ENCODE measurements at places on chromosomes 7 and 10.

DNA sequence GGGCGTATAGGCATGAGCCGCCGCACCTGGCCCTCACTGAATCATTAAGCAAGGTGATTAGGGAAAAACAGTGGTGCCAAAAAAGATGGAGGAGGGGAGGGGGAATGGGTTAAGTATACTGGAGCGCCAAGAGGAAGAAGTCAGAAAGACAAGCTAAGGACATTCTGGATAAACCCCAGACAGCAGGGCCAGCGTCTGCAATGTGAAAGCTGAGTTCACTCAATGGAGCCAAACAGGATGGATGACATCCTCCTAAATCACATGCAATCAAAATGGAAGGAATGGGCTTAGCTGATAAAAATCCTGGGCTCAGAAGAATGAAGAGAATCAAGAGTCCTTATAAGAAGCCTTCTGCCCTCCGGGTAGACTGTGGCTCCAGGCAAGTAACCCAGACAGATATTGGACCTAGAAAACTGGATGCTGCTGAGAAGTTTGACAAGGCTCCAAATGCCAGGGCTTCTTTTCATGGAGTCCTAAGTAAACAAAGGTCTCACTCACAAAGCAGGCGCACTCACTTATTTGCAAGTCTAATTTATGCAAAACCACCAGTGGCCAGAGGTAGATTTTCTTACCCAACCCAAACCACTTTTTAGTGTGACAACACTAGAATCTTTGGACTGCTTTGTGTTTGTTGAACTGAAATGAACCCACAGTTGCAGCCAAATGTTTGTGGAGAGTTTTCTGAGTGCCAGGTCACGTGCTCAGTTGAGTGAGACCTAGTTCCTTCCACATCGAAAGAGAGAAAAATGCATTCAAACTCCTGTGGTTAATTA, 519.1 kb upstream of the AUTS2 start:
- no peak for DNase-seq

- DNase-seq = no peak
These were observed 418.1 kb downstream of the GFRA1 start for GRCh38 chr10:115854740-115855435.

GRCh38 chr10:86362586-86363183, 3.9 kb downstream of the GRID1 start:
- DNase-seq = no peak

GRCh38 chr10:80371467-80371866, 14.9 kb downstream of the DYDC2 start:
- no peak for DNase-seq

GRCh38 chr7:152891160-152891621, 131.6 kb downstream of the ACTR3B start:
- no peak for DNase-seq

- DNase-seq = no peak
These were observed at the start of gene TMEM176A for GRCh38 chr7:150800581-150801241. Gene TMEM176A (plus strand): TSS chr7:150800769. CDS start chr7:150801551, 782 bp downstream.

- DNase-seq = no peak
These were observed 12.2 kb upstream of the INMT start for GRCh38 chr7:30739691-30740090.

- peak; percentile 34 for DNase-seq
These were observed 2.4 kb downstream of the SFMBT2 start for GRCh38 chr10:7408291-7409044.

DNA sequence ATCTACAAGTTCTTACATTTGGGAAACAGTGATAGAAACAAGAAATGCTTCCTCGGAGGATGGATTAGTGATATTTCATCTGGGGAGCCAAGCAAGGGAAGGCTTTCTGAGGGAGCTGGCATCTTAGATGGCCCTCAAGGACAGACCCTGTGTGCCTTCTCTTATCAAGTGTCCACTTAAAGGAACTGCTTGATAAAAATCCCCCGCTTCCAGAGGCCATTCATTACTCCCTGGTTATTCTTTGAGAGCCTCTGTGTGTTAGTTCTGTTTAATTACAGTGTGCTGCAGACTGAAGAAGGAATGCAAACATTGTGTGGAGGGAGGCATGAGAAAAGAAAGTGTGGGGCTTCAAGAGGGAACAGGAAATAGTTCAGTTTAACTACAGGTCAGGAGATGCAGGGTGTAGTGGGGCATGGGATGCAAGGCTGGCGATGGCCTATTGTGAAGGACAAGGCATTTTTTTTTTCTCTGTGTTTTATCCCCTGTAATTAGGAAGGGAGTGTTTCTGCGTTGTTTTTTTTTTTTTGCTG, 145.4 kb downstream of the SNX10 start:
- no peak for DNase-seq

- DNase-seq = no peak
These were observed 31.8 kb upstream of the PRSS1 start for GRCh38 chr7:142717453-142717852.

DNA sequence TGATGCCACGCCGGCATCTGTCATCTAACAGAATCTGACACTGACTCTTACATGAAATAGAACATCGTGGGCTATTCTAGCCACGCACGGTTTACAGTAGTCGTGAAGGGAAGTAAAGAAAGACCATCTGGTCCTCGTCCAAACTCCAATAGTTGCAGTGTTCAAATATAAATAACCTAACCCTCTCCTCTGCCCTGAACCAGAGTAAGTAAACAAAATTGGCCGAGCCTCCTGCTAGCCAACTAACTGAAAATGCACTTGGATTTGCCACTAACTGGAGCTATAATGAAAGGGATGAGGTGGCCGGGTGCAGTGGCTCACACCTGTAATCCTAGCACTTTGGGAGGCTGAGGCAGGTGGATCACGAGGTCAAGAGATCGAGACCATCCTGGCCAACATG, 29.5 kb upstream of the ZC3HAV1L start:
- DNase-seq = no peak

GRCh38 chr7:78134256-78134655, 335.7 kb downstream of the PHTF2 start:
- no peak for DNase-seq

DNA sequence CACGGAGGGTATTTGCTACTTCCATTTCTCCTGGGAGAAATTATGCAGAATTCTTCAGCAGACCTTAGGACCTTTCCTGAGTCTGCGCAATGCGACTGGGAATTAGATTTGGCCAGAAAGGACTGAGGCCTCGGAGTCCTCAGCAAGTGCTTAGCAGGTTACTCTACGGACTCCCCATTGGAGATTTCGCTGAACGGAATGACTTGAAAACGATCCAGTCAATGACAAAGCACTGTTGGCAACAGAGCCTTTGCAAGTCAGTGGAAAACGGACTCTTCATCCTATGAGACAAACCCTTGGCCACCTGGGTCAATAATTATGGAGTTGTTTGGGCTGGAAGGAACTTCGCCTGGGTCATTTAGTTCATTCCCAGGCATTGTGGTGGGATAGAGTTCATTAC, 107.4 kb downstream of the FAM204A start:
- no peak for DNase-seq

GRCh38 chr10:104487794-104488438, 134.3 kb downstream of the CFAP58 start:
- DNase-seq = no peak

DNA sequence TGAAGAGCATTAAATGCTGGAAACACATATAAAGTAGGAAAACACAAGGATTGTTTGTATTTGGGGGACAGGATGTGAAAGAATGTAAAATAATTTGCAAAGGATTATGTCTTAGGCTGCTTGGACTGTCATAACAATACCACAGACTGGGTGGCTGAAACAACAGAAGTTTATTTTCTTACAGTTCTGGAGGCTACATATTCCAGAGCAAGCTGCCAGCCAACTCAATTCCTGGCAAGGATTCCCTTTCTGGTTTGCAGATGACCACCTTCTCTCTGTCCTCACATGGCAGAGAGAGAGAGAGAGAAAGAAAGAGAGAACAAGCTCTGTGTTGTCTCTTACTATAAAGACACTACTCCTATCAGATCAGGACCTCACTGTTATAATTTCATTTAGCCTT, 8.8 kb upstream of the LAMB4 start:
- DNase-seq = no peak

- DNase-seq = no peak
These were observed 98.3 kb downstream of the COL13A1 start for GRCh38 chr10:69899727-69900595.

DNA sequence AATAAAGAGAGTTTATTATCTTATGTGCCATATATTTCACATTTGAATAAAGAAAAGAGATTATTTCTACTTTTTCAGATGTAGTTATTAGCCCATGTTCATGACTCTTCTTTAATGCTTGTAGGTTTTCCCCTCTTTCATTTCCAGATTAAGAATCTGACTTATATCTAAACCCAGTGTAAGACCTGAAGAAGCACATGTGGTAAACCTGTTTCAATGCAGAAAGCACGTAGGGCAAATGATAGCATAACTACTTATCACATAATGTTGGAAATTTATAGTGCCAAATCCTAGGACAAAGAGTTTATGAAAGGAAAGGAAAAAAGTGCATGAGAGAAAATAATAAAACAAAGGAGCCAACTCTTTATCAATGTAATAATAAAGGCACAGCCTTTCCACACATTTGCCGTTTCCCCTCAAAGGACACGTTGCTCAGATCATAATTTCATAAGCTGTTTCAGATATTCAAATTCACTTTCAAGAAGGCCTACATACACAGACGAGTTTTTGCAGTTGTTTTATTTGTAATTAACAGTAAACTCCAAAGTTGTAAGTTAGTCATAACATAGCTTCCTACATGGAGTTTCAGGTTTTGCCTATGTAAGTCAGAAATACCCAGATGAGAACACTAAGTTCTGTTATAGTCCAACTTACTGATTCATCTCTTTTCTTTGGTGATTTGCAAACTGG, 88.8 kb upstream of the MDFIC start:
- no peak for DNase-seq

GRCh38 chr7:155840909-155841308, 28.6 kb upstream of the SHH start:
- DNase-seq = no peak

- no peak for DNase-seq
These were observed 278.0 kb downstream of the TNS3 start for GRCh38 chr7:47303695-47304453.

GRCh38 chr7:157660971-157661610, 324.3 kb downstream of the DNAJB6 start:
- DNase-seq = no peak

DNA sequence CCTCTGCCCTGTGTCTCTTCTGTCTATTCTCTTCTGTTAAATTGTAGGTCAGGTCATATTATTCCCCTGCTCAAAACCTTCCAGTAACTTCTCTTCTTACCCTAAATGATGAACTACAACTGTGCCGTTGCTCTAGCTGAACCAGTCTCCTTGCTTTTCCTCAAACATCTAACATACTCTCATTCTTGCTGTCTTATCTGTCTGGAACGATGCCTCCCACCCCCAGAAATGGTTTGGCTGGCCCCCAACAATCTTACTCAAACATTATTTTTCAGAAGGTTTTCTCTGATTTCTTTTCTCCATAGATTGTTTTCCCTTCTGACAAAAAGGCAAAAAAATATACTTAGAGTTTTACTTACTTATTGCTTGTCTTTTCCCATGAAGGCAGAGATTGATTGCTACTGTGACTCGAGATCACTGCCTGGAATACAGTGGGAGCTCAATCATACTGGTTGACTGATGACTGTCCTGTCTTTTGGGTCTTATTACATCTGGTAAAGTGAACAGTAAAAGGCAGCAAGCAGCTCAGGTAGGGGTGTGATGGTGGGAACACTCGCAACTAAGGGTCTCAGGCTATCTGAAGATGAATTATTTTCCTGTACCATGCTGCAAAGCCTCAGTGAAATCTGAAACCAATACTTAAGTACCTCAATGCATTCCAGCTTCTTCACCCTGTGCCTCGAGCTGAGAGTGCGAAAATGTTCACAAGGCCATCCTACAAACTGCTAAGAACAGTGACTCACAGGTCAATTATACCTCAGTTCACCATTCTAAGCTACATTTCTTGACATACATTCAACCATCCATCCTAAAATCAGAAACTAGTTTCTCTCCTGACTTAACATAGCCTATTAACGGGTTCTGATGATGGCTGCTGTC, 67.6 kb downstream of the DNMBP start:
- DNase-seq = no peak

- DNase-seq = no peak
These were observed 49.7 kb upstream of the TARP start for GRCh38 chr7:38323156-38323555.

DNA sequence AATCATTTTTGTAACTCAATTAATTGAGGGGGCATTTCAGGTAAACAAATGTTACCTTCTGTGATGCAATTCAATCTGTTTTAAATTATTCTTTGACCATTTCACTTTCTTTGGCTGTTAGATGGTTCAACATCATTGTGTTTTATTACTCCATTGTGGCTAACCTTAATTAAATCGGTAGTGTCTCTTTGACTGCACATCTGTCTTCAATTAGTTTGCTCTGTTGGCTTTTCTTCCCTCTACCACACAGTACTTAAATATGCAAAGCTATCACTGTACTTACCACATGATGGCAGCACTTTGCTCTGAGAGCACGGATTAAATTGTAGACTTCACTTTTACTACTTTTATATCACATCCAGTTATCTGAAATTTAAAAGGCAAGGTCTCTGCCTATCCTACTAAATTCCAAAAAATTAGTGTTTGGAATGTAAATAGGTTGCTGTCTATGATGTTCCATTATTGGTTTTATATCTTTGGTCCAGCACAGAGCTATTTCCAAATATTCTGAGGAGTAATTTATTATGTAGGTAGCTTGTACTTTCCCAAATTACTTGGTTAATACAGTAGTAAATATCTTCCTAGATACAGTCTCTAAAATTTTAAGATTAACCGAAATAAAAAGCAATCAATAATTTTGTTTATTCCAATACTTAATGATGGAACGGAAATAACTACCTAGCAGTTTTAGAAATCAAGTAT, 352.0 kb downstream of the PCLO start:
- no peak for DNase-seq

GRCh38 chr10:11242443-11243387, 225.0 kb downstream of the CELF2 start:
- no peak for DNase-seq

- DNase-seq = no peak
These were observed 110.1 kb downstream of the ACTR3B start for GRCh38 chr7:152869677-152870051.

DNA sequence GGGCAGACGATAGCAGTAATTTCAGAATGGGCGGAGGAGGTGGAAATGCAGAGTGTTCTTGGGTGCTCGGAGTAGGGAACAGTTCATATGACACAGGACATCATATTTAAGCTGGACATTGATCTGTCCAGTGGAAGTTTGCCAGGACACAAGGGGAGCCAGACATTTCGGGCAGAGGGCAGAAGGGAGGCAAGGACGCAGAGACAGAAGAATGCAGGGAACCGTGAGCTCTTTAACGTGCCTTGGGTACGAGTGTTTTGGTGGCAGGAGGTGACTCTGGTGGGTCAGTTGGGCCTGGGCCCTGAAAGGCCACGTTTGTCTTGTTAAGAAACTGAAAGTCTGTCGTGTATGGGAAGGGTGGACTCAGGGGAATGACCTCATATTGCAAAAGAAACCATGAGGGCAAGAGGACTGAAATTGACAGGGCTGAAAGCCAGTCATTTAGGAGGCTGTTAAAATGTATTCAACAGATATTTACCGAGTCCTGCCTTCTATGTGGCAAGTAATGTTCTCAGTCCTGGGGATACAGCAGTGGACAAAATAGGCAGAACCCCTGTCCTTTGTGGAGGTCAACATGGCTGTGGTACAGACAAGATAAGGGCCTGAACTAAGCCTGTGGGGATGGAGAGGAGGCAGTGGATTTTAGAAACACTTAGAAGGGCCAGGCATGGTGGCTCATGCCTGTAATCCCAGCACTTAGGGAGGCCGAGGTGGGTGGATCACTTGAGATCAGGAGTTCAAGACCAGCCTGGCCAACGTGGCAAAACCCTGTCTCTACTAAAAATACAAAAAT, 2.2 kb downstream of the OPTN start:
- no peak for DNase-seq

- no peak for DNase-seq
These were observed 71.6 kb downstream of the NKX6-2 start for GRCh38 chr10:132714096-132714985.

GRCh38 chr7:99557196-99557607, 1.2 kb upstream of the ZNF655 start:
- no peak for DNase-seq

Measured in mesothelial cell of epicardium (in vitro differentiated cells).